Stimulated activated CD8-positive, alpha-beta memory T cell treated with anti-CD3 and anti-CD28 coated beads, Interleukin-15, amount 100 ng/mL, for 24 hours (primary cell): ENCODE measurements at places on chromosomes 13 and 19.

DNA sequence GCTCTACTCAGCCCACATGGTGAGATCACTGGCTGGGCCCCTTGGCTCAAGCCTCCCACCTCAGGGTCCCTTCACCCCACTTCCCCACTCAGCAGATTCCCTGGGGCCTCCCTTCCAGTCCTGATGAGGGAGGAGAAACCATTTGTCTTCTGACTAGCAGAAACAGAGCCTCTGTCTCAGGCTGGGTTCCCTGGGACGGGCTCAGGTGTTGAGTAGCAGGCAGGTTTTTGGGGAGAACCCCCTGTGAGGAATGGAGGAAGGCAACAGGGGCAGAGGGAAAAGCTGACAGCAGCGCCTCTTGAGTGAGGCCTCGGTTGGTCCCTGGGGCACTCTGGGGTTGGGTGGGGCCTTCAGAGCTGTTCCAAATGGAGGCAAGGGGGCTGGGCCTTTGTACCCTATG, 452.2 kb downstream of the TSHZ3 start:
- DNase-seq = no peak

DNA sequence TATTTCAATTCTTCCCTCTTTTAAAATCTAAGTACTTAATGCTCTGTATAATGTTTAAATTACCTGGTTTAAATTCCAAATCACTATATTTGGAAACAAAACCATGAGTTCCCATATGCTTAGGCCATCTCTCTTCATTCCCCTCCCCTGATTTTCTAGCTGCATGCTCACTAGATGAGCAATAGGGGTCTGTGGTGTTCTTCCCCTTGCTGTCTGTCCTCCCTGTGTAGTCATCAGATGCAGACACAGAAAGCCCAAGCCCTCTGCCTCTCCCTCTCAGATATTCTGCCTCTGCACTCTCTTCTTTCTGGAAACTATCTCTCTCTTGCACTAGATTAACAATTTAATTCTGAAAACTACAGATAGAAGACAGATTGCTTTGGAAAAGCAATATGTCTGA, 1730.2 kb downstream of the OLFM4 start:
- no peak for DNase-seq

DNA sequence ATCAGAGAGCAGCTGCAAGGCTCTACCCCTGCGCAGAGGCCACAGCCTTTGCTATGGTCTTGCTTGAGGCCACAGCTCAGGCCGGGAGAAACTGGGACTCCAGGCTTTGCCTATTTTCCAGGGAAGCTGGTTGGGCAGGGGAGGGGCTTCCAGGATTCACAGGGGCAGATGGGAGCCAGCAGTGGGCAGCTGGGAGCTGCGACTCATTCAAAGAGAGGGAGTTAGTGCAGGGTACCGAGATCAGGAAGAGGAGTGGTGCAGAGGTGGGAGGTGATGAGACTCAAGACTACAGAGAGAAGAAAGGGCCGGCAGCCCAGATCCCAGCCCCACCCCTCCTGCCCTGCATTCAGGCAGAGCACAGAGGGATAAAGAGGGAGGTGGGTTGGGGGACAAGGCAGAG, 12.1 kb downstream of the ADGRE5 start:
- DNase-seq = no peak

DNA sequence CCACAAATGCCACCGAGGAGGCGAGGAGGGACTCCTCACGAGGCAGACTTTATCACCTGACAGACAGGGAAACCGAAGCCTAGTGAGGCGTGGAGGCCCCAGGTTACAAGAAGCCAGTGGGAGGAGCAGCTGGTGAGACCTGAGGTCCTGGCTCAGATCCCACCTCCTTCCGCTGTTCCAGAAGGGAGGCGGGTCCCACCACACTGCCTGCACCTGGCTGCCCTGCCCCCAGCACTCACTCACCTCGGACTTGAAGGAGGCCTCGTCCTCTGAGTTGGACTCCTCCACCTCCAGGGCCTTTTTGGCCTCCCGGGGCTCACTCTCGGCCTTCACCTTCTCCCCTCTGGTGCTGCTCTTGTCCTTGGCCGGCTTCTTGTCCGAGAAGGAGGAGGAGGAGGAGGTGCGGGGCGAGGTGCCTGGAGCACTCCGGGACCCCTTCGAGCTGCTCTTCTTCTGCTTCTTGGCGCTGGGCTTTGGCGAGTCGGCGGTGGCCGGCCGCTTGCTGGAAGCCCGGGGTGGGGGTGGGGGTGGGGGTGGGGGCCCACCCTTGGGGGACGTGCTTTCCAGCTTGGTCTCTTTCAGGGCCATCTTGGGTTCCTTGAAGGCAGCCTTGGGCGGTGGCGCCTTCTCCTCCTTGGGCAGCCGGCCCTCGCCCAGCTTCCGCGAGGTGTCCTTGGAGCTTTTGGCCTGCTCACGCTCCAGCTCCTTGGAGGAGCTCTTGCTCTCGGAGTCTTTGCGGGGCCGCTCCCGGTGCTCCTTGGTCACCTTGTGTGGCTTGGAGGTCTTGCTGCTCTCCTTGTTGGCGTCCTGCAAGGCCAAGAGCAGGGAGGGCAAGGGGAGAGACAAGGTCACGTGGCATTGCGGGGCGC, 57.7 kb downstream of the MLLT1 start:
- no peak for DNase-seq

DNA sequence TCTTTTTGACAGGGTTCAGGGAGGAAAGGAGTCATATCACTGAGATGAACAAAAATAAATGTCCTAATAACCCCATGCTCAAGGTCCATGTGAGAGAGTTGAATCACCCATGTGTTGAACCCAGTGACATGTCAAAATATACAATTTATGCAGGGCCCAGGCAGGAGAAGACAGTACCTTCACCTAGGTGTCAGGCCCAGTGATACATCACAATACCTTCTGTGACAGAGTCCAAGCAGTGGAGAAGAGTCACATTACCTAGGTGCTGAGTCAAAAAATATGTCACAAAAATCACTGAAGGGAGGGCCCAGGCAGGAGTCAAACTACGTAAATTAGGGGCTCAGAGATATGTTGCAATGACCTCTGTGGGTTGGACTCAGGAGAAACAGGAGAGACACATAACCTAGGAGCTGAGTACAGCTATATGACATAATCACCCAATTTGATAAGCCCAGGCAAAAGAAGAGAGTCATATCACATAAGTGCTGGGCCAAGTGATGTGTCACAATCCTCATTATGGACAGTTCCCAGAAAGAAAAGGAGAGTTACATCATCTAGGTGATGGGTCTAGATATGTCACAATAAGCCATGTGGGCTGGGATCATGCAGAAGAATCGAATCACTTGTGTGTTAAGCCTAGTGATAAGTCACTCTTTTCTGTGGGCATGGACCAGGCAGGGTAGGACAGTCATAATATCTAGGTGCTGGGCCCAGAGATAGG, 13.8 kb upstream of the ZNF724 start:
- DNase-seq = no peak

GRCh38 chr19:6464070-6464873, at the start of gene CRB3:
Gene CRB3 (plus strand): TSS chr19:6464271. CDS start chr19:6464702, 431 bp downstream.
- peak; percentile 6 for DNase-seq

DNA sequence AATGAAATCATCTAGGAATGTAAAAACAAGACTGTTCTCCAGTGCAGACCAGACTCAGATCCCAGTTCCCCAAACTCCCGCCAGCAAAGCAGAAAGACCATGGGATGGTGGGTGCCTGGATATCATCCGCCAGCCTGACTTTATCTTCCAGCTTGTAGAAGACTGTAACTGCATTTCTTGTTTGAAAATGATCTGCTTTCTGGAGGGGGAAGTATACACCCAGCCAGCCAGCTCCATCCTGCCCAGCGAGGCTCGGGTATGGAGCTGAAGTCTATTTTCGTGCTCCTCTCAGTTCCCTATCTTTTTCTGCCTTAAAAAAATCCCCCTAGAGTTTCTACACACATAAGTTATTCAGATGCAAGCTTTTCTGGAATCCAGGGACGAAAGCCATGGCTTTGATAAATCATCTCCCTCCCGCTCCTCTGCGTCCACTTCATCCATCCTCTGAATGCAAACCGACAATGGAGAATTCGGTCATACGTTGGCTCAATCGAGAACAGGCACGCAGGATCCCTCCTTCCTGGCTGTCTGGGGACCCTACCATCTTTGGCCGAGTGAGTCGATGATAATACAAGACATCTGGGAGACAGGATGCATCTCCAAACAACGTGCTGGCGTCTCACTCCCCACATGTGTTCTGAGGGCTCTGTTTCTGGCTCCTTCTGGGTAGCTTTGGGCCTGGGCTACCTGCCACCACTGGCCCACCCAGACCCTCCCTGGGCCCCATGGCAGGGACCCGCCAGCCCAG, 31.2 kb downstream of the CEBPG start:
- no peak for DNase-seq

DNA sequence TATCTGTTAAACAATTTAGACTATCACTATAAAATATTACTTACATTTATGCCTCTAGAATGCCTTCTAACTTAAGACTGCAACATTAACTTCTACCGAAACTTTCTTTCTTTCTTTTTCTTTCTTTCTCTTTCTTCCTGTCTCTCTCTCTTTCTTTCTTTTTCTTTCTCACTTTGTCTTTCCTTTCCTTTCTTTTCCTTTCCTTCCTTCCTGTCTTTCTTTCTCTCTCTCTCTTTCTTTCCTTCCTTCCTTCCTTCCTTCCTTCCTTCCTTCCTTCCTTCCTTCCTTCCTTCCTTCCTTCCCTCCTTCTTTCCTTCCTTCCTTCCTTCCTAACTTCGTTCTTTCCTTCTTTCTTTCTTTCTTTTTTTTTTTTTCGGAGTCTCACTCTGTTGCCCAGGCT, 1071.9 kb upstream of the ATXN8OS start:
- DNase-seq = no peak

GRCh38 chr19:795691-796581, 1.3 kb upstream of the PTBP1 start:
- no peak for DNase-seq
